ENCODE measurements at places on chromosomes 11 and 22.

DNA sequence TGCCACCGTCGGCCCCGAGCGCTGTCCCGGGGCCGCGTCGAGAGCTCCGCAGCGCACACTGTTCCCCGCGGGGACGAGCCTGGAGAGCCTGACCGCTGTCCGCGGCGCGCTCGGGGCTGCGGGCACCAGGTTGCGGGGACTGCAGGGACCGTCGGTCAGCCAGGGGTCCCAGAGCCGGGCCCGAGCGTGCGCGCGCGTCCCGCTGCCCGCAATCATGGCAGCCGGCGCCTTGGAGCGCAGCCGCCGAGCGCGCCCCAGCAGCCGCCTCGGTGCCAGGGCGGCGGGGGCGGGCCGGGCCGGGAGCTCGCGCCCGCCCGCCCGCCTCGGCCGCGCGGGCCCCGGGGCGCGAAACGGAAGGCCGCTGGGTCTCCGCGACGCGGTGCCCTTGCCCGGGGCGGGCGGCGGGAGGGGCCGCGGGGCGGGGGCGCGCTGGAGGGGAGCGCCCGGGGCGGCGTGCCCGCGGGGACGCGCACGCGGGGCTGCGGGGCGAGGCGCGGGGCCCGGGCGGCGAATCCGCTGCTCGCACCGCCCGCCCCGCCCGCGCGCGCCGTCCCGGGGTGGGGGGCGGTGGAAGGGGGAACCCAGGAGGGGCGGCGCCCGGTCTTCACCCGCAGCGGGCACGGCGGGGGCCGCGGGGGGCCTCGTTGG is 79.4 kb upstream of the PPARA start:
- DNase-seq, result no peak

- DNase-seq, result no peak
Measured at GRCh38 chr11:45926001-45926401, 3.5 kb downstream of the LARGE2 start.

- no peak for DNase-seq
Measured at GRCh38 chr11:74707602-74708510, 23.4 kb downstream of the CHRDL2 start.

- DNase-seq, result no peak
Measured at GRCh38 chr11:66891851-66892660, 35.2 kb downstream of the LRFN4 start.

GRCh38 chr11:16299884-16300782 is 56.2 kb downstream of the SOX6 start:
- DNase-seq, result no peak

- DNase-seq, result no peak
Measured at GRCh38 chr11:59180168-59180776, 8.3 kb downstream of the DTX4 start.

GRCh38 chr11:74870485-74870884 is 78.4 kb downstream of the XRRA1 start:
- no peak for DNase-seq

DNA sequence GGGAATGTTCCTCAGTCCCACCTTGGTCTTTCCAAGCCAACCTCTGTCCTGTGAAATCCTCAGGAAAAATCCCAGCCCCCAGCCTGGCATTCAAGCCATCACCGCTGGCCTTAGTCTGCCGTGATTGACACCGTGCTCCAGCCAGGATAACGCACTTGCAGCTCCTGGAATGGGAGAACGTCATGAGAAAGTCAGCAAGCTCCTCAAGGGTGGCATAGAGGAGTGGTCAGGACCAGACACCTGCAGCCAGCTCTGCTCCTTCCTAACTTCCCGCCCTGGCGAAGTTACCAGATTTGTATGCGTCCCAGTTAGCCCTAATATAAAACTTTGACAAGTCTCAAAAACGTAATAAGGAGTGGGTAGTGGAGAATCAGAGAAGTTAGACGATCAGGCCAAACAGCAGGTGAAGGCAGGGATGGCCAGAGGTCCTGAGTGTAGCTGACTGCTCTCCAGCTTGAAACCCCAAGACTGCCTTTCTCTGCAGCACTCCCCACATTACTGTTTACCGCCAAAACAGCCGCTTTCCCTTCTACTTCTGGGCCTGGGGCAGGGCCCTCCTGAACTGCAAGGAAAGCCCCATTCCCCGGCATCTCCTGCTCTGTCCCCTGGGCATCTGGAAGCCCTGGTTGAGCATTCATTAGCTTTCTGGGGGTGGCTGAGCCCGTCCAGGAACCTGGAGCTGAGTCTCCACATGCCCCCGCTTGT is 1.3 kb upstream of the DKK3 start:
- DNase-seq, result no peak

DNA sequence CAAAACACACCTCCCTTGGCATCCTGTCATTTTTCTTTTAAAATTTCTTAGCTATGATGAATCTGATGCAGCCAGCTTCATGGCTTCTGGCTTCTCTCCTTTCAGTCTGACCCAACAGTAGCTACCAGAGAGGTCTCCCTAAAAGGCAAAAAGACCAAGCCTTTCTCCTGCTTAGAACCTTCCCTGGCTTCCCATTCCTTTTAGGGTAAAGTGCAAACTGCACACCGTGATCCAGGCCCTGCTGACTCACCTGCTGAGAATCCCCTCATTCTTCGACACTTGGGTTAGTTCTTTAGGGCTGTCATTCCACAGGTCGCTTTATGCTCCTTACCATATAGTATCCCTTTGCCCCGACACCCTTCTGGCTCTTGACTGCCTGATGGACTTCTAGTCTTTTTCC is 362.4 kb downstream of the MIAT start:
- no peak for DNase-seq

DNA sequence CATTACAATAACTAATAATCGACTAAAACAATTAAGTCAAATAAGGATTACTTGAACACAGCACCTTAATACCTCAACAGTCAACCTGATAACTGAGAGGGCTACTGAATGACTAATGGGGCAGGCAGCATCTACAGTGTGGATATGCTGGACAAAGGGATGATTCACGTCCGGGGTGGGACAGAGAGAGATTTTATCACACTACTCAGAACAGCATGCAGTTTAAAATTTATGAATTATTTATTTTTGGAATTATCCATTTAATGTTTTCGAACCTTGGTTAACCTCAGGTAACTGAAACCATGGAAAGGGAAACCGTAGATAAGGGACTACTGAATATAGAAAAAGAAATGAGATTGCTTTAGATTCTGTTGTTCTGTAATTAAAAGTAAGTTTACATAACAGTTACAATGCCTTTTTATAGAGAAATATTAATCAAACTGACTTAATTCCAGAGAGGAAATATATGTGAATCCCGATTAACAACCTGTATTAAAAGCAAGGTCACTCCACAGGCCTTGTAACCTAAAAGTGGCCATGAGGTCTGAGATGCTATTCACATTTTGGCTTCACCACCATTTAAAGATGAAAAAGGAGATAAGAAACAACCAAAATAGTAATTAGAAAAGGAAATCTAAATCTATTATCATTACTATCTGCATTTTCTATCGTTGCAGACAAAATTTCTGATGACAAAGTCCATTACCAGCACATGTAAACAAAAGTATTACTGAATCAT is 119.0 kb upstream of the TP53AIP1 start:
- no peak for DNase-seq

DNA sequence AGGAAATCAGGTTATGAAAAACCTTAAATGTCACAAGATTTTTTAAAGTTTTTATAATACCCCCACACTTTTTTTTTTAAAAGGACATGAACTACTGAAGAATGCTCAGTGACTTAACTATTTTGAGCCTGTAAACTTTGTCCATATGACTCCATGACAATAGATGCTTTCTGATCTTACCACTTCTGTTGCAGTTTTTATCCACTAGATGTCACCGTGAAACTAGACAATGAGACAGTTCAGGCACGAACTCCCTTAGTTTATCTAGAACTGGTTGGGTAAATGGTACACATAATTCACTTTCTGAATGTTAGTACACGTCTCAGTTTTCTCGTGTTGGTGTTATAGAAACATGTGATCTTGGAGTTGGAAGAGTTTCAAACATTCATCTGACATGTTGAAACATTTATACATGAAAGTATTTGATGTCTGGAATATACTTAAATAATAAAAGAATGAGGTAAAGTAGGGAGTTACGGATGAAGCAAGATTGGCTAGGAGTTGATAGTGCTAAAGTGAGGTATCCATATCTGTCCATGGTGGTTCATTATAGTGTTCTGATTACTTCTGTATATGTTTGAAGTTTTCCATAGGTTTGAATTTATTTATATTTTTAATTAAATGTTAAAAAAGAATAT is 8.1 kb downstream of the CCDC15 start:
- DNase-seq, result no peak

- DNase-seq, result no peak
Measured at GRCh38 chr22:49770547-49771265, 57.0 kb downstream of the BRD1 start.

DNA sequence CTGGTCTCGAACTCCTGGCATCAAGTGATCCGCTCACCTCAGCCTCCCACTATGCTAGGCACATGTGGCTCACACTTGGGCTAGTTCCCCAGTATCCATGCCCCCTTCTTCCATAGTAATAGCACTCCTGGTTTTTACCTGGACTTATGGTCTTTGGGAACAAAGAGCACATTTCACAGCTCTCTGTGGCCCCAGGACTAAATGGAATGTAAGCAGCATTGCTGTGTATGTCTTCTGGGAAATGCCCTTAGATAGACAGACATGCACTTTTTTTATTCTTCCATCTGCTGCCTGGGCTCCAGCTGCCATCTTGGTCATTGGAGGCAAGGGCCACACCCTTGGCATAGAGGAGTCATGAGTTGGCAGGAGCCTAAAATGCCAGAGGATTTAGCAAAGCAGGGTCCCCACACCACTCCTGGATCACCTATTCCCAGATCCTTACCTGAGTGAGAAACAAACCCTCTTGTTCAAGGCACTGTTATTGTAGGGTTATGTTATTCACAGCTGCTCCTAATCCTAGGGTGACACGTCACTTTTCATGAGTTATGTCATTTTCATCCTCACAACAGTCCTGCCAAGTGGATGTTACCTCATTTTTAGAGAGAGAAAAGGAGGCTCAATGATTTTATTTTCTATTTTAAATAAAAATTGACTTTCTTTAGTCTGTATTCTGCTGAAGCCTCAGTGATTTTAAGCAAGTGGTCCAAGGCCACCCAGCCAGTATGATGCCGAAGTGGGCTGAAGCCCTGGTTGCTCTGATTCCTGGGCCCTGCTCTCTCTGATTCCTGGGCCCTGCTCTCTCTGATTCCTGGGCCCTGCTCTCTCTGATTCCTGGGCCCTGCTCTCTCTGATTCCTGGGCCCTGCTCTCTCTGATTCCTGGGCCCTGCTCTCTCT is 15.7 kb upstream of the GDPD5 start:
- no peak for DNase-seq

DNA sequence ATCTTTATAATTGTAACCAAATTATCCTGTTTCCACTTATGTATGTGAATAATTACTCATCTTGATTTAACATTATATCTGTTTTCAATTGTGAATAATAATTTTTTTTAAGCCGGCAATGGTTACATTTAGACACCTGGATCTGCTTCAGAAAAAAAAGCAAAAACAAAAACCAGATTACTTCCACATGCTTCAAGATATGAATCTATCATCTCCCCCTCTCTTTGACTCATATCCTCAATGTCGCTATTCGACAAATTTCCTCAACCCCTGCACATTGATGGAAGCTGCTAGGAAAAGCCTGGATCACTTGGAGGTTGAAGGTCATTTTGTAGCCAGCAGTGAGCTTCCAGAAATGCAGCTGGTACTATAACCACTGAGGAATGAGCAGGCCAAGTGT is 42.7 kb downstream of the SLC1A2 start:
- DNase-seq, result no peak

DNA sequence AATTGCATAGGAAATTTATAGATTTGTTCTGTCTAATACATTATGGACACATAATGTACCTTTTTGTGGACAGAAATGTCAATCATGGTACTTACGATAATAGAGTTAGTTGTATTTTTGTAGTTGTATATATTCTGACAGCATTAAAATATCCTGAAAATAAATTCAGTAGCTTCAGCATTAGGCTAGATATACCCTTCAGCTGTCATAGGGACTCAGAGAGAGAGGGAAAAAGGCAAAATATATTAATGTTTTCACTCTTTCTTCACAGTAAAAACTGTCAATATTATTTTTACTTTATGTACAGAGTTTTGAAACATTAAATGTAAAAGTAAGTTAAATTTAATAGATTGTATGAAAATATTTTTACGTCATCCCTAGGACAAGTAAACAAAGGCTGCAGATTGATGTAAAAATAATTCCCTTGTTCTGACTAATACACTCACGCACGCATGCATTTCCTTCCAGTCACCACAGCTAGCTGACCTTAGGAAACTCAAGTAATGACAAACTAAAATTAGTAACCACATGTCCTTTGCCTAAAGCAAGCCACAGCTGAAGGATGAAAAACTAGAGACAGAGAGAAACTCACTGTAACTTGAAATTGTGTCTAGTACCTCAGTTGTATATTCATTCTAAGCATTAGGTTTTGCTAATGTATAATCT is 104.7 kb upstream of the CARD18 start:
- no peak for DNase-seq

DNA sequence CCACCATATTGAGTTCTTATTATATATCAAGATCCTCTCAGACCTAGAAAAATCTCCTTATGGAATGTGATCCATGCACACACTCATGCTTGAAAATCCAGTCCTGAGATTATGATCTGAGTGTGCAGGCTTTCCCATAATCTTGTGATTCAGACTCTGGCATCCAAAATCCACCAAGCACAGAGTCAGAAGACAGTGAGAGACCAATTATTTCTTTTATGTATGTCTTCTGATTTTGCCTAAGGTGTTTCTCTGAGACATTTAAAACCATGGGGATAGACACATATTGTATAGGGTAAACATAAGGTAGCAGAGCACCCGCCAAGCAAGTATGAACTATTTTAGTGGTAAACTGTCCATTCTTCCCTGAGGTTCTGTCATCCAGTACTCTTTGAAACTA is 52.0 kb upstream of the MMP13 start:
- DNase-seq, result no peak

- DNase-seq, result peak; percentile 24
Measured at GRCh38 chr11:69700278-69701140, 3.3 kb downstream of the FGF19 start.

GRCh38 chr22:21898354-21898896 is 31.0 kb upstream of the MAPK1 start:
- DNase-seq, result no peak

- no peak for DNase-seq
Measured at GRCh38 chr11:16841984-16842383, 103.5 kb downstream of the C11orf58 start.
